Stimulated activated CD4-positive, alpha-beta T cell treated with anti-CD3 and anti-CD28 coated beads, Interleukin-12 subunit alpha, Interleukin-12 subunit beta, amount 100 ng/mL, for 48 hours (primary cell): ENCODE measurements at places on chromosomes 5 and 9.

DNA sequence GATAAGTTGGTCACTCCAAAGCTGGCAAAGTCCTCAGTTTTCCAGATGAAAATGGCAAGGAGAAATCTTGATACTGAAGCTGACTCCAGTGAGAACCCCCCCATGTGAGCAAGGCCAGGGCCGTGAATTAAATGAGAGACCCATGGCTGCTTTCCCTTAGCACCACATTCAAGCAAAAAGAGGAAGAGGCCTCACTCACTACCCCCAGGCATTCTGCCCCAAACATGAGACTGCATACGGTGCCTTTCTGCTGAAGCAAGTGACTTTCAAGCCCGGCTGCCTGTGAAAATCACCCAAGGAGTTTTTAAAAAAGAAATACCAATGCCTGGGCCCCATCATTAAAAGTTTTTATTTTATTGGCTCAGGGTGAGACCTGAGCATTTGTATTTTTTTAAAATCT, 66.9 kb downstream of the TMEM252 start:
- no peak for DNase-seq

DNA sequence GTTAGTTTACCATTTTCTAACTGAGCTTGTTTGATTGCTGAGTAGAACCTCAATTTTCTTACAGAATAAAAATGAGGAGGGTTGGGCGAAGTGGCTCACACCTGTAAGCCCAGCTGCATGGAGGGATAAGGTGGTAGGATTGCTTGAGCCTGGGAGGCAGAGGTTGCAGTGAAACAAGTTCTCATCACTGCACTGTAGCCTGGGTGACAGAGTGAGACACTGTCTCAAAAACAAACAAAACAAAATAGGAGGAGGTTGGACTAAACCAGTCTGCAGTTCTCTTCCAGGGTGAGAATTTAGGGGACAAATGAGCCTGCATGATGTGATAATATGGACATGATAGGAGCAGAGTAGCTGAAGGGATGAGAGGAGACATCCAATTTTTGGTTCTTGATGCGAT, 57.3 kb downstream of the SLC27A6 start:
- no peak for DNase-seq

GRCh38 chr5:174849426-174849825, 125.0 kb downstream of the MSX2 start:
- no peak for DNase-seq

DNA sequence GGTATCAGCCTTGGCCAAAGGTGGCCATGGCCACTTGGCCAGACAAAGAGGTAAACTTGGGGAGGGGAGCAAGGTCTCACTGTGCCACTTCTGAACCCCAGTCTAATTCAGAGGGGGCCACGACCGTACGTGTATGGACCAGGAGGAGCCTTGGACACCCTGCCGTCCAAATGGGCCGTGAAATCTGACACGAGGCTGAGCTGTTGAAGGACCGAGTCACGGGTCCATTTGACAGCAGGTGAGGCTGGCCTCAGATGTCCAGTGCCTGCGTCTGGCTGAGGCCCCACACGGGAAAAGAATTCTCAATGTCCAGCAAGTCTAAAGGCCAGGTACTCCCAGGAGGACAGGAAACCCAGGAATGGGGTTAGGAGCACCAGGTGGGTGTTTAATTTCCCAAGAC, 17.7 kb downstream of the CMBL start:
- no peak for DNase-seq

- DNase-seq: no peak
Measured at GRCh38 chr9:70427161-70427945, 12.9 kb upstream of the KLF9 start.

GRCh38 chr5:54862036-54862435, 123.4 kb downstream of the ESM1 start:
- DNase-seq: no peak

DNA sequence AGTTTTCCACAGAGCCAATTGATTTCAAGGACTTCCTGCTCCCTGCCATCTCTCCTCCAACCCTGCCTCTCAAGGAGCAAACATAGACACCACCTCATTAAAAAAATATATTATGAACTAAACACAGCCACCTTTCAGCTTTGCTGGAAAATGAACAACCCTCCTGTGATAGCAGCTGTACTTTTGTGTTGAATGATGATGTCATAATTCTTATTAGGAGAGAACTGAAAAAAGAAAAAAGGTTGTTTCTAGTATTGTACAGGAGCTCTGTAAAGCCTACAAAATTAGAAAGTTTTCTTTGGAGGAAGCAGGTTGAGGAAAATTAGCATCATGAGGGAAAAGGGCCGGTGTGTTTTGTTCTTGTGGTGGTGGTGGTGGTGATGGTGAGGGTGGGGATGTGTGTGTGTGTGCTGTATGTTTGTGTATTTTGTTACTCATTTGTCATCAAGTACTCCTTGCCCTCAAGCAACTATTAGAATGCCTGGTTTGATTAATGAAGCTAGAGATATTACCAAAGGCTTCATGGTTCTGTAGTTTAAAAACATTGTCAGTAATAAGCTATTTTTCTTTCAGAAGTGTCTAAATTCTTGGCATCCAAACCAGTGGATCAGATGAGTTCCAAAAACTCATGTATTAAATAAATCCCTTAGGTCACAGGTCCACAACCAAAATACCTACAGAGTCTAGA, 405.9 kb downstream of the TLE4 start:
- no peak for DNase-seq

- DNase-seq: no peak
Measured at GRCh38 chr9:105146677-105147076, 97.8 kb upstream of the SLC44A1 start.

DNA sequence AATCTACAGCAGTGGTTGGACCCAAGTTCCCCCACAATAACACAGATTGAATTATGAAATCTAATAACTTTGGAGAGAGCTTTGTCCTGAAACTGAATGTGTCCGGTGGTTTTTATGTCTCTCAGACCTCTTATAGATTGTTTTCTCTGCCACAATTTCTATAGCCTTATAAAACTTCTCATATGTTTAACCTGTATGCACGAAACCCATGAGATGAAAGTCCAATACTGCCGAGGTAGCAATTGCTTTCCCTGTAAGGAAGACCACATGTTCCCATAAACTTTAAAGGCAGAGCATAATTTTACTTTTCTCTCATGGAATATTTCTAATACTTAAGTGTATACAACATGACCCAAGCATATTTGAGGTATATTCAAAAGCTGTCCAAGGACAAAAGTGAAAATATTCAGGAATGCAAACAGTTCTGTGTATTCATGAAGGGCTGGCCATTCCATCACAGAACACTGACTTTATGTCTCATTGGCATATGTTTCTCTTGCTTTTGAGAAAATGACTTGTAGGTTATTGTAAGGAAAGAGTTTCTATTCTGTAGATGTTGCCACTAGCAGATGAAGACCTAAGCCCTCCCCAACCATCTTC, 94.4 kb upstream of the TLE4 start:
- DNase-seq: no peak

DNA sequence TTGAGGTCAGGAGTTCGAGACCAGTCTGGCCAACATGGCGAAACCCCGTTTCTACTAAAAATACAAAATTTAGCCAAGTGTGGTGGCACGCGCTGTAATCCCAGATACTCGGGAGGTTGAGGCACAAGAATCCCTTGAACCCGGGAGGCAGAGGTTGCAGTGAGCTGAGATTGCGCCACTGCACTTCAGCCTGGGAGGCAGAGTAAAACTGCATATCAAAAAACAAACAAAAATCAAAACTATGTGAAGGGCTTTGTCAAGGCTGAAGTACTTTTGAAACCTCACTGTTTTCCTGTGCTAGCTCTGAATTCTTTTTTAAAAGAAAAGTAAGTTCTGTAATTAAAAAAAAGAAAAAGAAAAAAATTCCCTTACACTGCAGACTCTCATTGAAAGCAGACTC, 65.1 kb upstream of the KLF4 start:
- DNase-seq: no peak

DNA sequence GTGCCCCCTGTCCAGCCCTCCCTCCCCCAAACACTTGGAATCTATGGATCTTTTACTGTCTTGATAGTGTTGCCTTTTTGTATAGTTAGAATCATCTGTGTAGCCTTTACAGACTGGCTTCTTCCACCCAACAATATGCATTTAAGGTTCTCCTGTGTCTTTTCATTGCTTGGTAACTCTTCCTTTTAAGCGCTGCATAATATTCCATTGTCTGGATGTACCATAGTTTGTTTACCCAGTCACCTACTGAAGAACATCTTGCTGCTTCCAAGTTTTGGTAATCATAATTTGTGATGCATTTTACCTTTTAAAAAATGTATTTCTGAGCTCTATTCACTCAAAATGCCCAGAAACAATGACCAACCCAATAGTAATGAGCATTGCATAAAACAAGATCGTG, 17.7 kb upstream of the LMX1B start:
- DNase-seq: no peak

- no peak for DNase-seq
Measured at GRCh38 chr5:121974261-121974660, 12.5 kb downstream of the SRFBP1 start.

DNA sequence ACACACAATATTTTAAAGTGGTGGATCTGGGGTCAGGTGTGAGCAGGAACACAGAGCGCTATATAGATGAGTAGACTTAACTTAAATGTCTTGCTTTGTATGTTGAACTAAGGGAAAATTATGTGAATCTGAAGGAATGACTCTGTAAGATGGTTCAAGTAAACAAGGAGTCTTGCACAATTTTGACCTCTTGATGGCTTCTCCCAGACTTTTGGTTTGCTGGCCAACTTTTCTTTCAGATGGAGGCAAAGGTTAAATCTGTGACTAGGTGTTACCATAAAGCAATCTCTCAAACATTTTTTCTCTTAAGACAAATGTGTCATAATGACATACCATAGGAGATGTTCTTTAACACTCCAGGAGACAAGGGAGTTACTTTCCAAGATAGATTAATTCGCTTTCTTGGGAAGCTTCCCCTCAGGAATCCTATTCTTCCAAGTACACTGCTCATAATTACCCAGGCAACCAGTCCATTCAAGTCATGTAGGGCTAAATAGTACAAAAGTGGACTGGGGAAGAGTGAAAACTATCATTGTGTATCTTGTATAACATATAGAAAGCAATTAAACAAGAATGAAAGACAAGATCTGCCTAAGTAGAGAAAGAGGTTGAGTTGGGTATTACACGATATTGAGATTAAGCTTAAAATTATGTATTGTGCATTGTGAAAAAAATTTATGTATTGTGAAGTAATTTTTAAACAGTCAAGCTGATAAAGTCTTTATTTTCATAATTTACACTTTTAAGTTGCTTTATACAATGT, 60.3 kb upstream of the SLC27A6 start:
- no peak for DNase-seq

- no peak for DNase-seq
Measured at GRCh38 chr5:95917207-95917606, 44.4 kb downstream of the ELL2 start.

GRCh38 chr9:121141306-121141705, 60.4 kb downstream of the RAB14 start:
- DNase-seq: no peak

- no peak for DNase-seq
Measured at GRCh38 chr5:162190-162564, 29.1 kb upstream of the LRRC14B start.

DNA sequence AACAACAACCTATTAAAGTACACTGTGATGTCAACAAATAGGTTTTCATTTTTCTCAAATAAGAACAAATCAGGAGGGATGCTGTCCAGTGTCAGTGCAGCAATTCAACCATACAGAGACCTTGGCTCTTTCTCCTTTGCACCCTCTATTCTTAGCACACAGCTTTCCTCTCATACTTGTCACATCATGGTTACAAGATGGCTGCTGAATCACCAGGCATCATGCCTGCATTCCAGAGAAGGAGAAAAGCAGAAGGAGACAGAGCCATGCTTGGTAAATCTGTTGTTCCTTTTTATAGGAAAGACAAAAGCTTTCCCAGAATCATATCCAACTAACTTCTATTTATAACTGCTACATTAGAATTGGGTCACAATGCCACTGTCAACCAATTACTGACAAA, 124.7 kb upstream of the VLDLR start:
- no peak for DNase-seq

- no peak for DNase-seq
Measured at GRCh38 chr9:5269249-5269715, 35.2 kb downstream of the RLN2 start.

GRCh38 chr9:112218908-112219307, 43.8 kb upstream of the SUSD1 start:
- no peak for DNase-seq

DNA sequence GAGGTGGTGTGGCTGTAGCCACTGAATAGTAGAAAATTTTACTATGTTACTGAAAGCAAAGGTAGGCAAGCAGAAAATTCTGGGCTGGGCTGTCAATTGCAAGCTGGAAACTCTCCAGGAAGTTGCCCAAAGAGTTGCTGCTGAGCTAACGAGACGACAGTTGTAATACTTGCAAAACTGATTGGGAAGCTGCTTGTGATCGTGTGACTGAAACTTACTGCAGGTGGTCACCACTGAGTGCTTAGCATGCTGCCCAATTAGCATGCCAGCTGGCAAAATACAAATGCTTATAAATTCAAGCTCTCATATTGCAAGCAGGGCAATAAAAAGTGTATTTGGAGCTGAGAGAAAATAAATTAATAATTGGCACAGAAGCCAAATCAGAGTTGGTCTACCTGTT, 758.5 kb upstream of the EDIL3 start:
- DNase-seq: no peak

DNA sequence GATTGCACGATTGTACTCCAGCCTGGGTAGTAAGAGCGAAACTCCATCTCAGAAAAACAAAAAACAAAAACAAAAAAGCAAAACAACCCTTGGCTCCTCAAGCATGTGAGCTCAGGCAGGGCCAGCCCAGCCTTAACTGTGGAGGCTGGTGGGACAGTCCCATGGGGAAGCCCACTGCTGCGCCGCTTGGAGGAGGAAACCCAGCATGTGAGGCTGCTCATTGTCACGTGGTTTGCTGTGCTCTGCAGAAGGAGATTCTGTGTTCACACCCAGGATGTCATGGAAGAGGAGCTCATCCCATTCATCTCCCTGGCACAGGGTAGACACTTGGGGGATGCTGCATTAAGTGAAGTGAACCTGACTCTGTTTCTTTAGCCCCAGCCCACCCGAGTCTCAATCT, 4.0 kb downstream of the ZBED3 start:
- DNase-seq: no peak

DNA sequence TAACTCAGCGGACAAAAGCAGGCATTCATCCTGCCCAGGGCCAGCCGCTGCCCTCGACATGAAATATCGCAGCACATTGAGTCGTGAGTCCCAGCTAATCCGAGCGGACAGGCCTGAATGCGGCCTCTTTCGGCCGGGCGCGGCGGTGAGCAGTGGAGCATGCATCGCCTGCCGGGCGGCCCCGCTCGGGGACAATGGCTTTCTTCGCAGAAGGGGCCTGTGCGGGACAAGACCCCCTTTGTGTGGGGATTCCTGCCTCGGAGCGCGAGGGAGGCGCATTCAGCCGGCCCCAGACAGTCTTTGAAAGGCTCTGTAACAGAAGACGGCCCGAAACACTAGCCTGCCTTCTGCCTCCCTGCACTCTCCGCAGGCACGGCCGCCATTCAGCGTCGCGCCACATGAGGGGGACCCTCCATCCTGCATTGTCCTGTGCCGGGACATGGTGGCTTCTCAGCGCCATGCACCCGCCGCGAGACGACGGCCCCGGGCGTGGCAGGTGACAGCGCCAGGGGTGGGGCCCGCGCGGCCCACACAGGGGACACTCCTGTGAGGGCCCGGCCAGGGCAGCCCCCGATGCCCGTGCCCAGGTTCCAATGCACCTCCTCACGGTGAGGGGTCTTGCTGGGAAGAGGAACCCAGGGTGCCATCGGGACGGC, 52.0 kb downstream of the EXD3 start:
- no peak for DNase-seq

GRCh38 chr9:70257991-70258691, 637 bp upstream of the SMC5 start:
- peak; percentile 17 for DNase-seq

- no peak for DNase-seq
Measured at GRCh38 chr9:102875687-102876086, 119.4 kb upstream of the CYLC2 start.
